M059J (cell line): ENCODE measurements at places on chromosomes 11 and 22. TPM values are rescaled to one million over a fixed set of nuclear protein-coding genes. Genes with fewer than 3 reads are reported as not detected.

DNA sequence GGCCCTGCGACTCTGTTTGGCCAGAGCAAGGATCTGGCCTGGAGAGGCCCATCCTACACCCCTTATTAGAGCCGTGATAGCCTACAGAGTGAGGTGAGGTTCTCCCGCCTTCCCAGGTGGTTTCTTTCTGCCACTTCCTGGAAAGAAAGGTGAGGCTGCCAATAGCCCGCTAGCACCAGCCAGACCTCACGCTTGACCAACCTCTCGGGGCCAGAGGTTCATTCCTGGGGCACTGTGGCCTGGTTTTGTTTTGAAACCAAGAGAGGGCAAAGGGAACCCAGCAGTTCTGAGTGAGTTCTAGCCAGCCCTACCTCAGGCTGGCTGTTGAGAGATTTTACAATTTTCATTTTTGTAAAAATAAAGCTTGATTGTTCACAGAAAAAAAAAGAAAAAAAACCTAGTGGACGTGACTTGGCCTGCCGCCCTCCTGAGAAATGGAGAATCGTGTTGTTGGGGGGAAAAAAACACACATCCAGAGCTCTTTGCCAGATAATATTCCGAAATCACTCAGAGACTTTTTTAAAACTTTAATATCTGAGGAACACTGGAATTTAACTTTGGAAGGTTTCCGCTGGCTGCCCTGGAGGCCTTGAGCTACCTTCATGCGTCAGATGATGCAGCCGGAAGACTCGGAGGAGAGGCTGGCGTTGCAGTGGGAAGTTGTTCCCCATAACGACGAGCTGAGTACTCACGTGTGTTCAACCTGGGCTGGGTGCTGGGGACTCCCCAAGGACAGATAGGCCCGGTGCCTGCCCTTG, 84.5 kb downstream of the BCR start:
- DNase-seq: no peak

Gene ATL3
- total RNA-seq: 51.3 and 80.4 TPM in 2 replicates

DNA sequence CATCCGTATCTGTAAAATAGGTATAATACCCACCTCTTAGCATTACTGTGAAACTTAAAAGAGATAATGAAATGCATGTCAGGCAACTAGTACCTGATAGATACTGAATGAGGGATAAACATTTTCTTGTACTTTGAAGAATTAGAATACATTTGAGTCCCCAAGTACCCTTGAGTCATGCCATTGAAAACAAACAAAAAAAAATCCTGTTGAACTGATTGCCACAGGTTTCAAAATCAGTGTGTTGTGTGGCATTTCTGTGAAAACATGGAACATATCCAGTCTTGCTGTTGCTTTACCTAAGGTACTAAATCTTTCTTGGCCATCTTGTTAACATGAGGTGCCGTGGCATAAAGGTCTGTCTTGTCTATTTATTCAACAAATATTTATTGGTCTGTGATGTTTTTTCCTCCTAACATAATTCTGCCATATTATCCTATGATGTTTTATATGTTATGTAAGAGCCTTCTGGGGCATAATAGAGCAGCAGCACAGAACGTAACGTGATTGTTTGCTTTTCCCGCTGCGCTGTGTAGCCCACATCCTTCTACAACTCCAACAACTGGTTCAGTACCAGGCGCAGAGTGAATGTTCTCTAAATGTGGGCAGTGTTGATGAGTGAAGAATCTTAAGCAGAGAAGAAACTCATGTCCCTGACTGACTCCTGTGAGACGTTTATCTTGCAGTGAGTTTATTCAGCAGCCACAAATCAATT, 79.3 kb upstream of the RAB1B start:
- DNase-seq: peak; percentile 35

DNA sequence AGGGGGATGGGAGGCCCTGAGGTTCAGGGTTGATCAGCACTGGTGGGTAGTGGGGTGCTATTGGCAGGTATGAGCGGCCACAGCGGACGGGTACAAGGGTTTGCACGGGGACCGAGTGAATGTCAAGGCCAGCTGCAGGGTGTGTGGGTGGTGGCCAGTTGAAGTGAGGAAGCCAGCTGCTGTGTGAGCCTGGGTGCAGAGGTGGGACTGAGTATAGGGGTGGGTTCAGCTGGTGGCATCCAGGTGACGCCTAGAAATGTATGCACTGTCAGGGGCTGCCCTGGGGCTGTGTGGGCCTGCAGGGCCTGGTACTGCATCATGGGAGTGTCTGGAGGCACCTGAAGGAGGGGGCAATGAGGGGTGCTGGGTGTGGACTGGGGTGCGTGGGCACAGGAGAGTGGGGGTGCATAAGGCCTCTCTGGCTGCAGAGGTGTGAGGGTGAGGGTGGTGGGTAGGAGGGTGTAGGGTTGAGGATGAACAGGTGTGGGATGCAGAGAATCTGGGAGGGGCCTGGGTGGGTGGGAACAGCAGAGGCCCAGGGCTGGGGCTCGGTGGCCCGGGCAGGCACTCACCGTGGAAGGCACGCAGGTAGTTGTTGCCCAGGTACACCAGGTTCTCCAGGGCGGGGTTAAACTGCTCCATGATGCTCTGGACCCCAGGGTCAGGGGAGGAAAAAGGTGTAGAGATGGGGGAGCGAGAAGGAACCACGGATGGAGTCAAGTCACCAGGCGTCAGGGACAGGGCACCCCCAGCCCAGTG, 1.7 kb downstream of the BAIAP2L2 start:
- no peak for DNase-seq

- no peak for DNase-seq
Measured at GRCh38 chr22:37659066-37659896, 758 bp downstream of the PDXP start.

DNA sequence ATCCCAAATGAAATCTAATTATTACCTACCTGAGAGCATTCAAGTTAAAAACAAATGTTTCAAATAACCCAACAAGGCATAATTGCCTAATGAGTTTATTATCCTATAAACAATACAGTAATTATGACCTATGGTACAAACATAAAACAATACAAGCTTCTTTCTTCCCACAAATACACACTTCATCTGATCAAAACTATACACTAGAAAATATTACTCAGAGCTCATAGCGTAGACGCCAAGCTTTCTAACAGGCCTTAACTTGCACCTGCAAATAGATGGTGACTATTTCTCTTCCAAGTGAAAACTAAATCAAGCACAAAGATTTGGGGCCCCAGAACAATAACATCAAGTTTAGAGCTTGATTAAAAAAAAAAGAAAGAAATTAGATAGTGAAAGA, 78.1 kb downstream of the SOX6 start:
- DNase-seq: no peak

DNA sequence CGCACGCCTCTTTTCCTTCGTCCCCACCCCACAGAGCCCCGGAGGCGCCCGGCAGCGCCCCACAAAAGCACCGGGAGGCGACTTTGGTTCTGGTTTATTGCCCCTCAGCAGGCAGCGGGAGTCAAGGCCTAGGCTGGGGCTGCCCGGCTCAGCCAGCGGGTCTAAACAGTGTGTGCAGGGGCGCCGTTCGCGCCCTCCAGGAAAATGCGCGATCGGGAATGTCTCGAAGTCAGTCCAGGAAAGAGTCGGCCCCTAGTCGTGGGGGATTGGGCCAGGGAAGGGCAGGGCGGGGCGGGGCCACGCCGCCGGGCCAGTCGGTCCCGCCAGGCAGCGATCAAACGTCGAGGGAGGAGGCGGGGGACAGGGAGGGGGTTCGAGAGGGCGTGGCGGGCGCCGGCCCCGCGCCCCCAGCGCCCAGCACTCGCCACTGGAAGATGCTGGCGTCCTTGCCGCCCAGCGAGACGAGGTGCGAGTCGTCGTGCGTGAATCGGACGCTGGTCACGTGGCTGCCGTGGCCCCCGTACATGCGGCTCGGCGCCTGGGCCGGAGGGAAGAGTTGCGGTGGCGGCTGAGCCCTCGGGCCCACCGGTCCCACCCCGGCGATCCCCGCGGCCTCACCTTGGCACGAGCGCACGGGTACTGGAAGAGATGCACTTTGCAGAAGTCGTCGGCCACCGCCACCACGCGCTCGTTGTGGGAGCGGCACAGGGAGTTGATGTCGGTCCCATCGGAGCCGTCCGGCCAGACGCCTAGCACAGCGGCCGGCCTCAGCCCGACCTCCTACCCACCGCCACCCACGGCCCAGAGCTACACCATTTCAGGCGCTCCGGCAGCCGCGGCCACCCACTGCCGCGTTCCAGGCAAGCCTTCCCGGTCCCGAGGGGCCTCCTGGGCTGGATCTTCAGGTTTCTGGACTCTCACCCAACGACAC, 741 bp upstream of the MTA2 start:
- DNase-seq: no peak

GRCh38 chr11:7524462-7525235, 10.8 kb downstream of the PPFIBP2 start:
- no peak for DNase-seq

DNA sequence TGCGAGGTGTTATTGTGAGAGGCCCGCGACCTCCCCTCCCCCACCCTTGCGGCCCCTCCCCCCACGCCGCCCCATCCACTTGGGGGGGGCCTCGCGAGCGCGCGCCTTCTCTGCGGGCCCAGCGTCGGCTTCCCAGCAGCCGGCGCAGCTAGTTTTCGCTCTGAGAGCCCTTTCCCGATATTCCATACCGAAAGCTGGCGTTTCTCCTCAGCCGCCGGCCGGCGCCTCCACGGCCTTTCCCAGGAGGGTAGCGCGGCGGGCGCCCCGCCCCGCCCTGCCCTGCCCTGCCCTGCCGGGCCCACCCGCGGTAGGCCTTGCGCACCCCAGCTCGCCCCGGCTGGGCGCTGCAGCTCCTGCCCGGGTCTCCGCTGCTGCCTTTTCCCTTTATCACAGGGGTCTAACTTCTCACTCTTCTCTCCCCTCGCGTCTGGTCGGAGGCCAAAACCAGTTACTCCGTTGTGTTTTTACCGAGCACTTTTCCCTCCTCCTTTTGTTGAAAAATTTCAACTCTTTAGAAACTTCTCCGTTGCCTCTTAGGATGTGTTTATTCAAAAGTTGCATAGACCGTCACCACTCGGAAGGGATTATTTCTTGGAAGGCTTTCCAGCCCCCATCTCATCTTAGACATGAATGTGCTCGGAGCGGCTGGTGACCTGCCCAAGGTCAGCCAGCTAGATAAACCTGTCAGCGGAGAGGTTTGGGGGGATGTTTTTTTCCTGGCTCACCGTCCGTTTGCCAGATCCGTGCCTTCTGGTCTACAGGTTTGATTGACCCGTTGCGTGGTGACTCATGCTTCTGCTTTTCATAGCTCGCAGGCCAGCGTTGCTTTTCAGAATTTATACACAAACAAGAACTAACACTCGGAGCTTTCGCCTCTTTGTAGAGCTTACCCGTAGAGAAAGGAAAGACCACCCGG, 648 bp downstream of the PAFAH1B2 start:
- peak; percentile 87 for DNase-seq

Gene SERGEF
- total RNA-seq: 28.5 and 32.2 TPM in 2 replicates

- no peak for DNase-seq
Measured at GRCh38 chr11:119888119-119888518, 159.1 kb upstream of the NECTIN1 start.

DNA sequence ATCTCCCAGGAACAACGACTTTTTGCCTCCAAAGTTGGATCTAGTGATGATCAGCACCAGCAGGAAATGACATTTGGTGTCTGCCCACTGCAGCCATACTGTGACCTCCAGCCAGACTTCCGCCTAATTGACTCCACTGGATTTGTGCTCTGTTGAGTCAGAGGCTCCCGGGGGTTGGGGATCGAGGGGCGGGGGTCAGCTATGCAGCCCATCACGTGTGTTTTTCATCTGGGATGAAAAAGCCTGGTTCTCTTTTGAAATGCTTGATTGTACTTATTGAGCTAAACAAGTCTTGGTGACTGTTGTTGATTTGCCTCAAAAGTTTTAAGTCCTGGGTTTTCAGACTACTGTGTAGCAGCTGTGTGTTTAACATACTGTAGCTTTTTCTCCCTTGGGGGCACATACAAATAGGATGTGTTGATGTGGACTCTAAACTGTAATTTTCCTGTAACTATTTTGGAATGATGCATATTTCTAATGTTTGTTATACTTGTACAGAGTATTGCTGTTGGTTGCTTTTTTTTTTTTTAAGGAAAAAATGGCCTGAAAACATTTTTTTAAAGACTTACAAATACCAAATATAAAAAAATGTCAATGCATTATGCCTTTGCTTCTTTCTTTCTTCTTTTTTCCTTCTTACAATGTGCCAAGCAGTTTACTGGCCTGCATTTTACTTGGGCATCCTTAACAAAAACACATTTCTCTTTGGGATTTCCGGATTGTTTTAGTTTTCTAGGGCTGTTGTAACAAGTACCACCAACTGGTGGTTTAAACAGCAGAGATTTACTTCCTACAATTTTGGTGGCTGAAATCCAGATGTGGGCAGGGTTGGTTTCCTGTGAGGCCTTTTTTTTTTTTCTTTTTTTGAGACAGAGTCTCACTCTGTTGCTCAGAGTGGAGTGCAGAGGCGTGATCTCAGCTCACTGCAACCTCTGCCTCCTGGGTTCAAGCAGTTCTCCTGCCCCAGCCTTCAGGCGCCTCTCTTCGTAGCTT, 46.1 kb upstream of the OR4B1 start:
- peak; percentile 33 for DNase-seq

Gene NXPE4
- total RNA-seq: not detected in 2 replicates

DNA sequence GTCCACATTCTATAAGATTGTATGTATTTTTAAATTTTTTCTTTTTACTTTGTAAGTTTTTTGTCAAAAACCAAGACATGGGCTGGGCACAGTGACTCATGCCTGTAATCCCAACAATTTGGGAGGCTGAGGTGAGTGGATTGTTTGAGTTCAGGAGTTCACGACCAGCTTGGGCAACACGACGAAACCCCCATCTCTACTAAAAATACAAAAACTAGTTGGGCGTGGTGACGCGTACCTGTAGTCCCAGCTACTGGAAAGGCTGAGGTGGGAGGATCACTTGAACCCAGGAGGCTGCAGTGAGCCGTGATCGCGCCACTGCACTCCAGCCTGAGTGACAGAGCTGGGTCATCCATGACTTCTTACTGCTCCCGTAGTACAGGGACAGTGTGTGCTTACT, 84.8 kb upstream of the PRDM11 start:
- no peak for DNase-seq

DNA sequence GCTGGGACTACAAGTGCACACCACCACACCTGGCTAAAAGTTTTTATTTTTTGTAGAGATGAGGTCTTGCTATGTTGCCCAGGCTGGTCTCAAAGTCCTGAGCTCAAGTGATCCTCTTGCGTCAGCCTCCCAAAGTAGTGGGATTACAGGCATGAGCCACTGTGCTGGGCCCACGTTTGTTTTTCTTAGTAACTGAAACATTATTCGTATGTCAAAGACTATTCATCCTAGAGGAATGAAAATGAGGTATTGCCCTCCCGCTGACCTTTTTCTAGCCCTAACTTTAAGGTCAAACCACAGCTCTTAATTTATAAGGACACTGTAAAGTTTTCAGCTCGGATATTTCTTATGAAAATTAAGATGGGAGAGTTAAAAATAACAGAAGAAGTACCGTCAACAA, 33.2 kb upstream of the PAX6 start:
- DNase-seq: peak; percentile 90

GRCh38 chr11:130522284-130522961, 74.0 kb downstream of the ADAMTS15 start:
- peak; percentile 93 for DNase-seq

GRCh38 chr22:43302531-43303041, 40.6 kb downstream of the SCUBE1 start:
- DNase-seq: no peak

DNA sequence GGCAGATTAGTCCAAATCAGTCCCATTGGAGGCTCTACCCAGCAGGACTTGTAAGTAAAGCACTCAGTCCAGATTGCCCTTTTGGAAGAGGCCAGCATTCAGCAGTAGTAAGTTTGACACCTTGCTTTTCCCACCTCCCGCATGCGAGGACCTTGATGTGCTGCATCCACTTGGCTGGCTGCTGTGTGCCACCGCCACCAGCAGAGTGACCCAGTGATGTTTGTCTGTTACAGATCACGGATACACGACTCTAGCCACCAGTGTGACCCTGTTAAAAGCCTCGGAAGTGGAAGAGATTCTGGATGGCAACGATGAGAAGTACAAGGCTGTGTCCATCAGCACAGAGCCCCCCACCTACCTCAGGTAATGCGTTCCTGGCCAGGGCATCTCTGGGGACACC, 6.6 kb downstream of the SMARCB1 start:
- no peak for DNase-seq

Gene OR51I1
- total RNA-seq: not detected in 2 replicates
